Activated T-helper 1 cell treated with anti-CD3 and anti-CD28 coated beads, Interleukin-12 subunit alpha, Interleukin-12 subunit beta, Interleukin-2, Interleukin-4 antibody, amounts not matched to agents 30 ng/mL and 10 ng/mL and 1 ng/mL, durations not matched to agents 14 hours and 24 hours and 36 hours (primary cell): ENCODE measurements at places on chromosomes 5 and 9. TPM values are rescaled to one million over a fixed set of nuclear protein-coding genes. Genes with fewer than 3 reads are reported as not detected.

- H3K27me3 ChIP-seq = peaks cover 25% of the 10 kb centered on the region
- no peak overlapping the region for H3K27ac ChIP-seq
- H3K36me3 ChIP-seq = no peaks in the 10 kb centered on the region
- no peak for DNase-seq
Observed at GRCh38 chr5:137501226-137501625, 2.1 kb upstream of the SPOCK1 start.

DNA sequence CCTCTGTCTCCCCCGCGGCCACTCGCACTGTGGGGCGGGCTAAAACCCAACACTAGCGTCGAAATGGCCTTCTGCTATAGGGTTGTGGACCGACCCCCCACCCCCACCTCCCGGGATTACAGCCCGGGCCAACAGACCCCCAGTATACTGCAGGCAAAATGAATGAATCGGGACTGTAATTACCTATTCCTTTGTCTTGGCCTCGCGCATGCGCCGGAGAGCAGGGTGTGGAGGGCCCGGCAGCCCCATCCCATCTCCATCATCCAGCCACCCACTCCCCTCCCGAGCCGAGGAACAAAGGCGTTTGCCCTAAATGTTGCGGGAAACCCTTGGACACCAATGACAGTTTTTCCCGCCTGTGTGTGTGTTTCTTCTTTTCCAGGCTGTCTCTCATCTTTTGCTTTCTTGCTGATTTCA, 1.6 kb downstream of the BASP1 start:
- H3K4me1 ChIP-seq = peaks cover 8% of the 10 kb centered on the region
- no peak for DNase-seq
- no peak overlapping the region for H3K27ac ChIP-seq

DNA sequence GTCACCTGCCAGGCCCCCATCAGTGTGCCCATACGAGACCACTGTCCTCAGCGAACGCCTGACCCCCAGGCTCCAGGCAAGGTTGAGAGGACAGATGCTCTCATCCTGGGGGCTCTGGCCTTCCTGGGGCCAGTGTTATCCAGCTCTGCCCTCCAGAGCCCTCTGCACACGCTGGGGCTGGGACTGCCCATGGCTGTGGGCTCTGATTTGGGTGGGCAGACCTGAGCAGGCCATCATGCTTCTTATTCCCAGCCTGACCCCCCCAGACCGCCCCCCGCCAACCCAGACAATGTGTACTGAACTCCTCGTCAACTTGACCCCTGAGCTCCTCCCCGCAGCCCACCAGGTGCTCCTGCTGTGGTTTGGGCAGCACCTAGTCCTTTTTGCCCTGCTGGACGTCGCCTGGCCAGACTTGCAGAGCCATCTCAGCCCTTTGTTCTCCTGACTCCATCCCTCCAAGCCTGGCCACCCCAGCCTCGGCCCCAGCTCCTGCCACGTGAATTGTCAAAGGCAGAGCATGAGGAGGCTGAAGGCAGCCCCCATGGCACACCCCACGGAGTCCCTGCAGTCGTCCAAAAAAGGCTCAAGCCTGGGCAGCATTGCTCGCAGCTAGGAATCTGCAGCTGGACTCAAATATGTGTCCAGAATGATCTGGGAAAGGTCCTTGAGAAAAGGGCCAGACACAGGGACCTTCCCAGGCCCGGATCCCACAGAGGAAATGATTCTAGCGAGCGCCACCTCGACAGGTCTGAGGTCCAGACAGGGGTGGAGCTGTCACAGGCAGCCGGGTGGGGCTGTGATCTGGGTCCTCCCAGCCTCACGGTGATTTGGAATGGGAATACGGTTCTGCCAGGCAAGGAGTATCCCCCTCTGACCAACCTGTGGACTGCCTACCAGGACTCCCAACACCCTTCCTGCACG, 87.0 kb downstream of the ADAMTS2 start:
- H3K27me3 ChIP-seq = no peaks in the 10 kb centered on the region
- no peak overlapping the region for H3K4me3 ChIP-seq
- H3K4me1 ChIP-seq = no peaks in the 10 kb centered on the region
- H3K36me3 ChIP-seq = no peaks in the 10 kb centered on the region

GRCh38 chr9:128677794-128678193, 11.2 kb upstream of the SET start:
- no peak overlapping the region for H3K27ac ChIP-seq
- H3K4me3 ChIP-seq = no peak overlapping the region
- no peaks in the 10 kb centered on the region for H3K4me1 ChIP-seq
- peaks cover 4% of the 10 kb centered on the region for H3K36me3 ChIP-seq

DNA sequence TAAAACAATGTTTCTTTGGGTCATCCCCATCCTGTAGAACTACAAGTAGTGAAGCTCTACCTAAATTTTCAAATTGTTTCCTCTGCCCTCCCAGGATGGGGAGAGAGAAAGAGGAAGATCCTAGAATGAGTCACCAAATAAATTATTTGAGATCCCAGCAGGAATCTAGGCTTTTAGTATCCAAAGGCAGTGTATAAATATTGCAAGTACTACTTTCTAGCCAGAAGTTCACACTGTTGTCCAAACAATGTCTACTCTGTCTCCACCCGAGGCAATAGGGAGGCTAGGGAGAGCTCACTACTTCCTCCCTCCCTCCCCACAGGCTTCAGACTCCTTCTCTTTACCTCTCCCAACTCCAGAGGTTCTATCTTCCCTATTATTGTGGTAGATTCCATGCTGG, 362.8 kb downstream of the MRPS30 start:
- no peaks in the 10 kb centered on the region for H3K4me1 ChIP-seq
- no peak overlapping the region for H3K4me3 ChIP-seq
- H3K36me3 ChIP-seq = no peaks in the 10 kb centered on the region

GRCh38 chr5:56144211-56144610, 88.9 kb downstream of the ANKRD55 start:
- no peaks in the 10 kb centered on the region for H3K27me3 ChIP-seq
- no peak for DNase-seq
- H3K36me3 ChIP-seq = peaks cover 15% of the 10 kb centered on the region
- H3K27ac ChIP-seq = peak overlapping the region; percentile 73

DNA sequence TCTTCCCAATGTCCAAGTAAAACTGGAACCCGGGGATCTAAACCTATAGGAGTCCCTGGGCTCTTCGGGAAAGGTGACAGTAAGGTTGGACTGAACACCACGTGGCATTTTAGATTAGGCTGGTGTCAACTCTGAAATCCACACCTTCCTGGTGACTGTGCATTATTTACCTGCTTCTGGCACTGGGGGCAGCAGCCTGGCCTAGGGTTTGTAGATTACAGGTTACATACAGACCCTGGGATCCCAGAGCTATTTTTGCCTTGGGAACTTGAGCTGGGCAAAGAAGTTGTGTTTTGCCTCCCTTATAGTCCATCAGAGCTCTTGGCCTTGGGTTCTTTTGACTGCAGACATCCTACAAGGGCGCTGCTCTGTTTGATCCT, 173.2 kb downstream of the DAB2IP start:
- no peaks in the 10 kb centered on the region for H3K4me1 ChIP-seq
- no peak for DNase-seq
- no peak overlapping the region for H3K4me3 ChIP-seq
- no peaks in the 10 kb centered on the region for H3K36me3 ChIP-seq
- H3K27ac ChIP-seq = no peak overlapping the region

Gene EXOSC3
- 94.8 and 116 TPM in 2 replicates for total RNA-seq

Gene TPPP
- not detected in 2 replicates for total RNA-seq

Gene SLC1A1
- total RNA-seq = 0.05 TPM in 1 of 2 replicates, not detected in the other

- no peak for DNase-seq
- no peaks in the 10 kb centered on the region for H3K4me1 ChIP-seq
- H3K4me3 ChIP-seq = no peak overlapping the region
- H3K27ac ChIP-seq = no peak overlapping the region
- no peaks in the 10 kb centered on the region for H3K36me3 ChIP-seq
- no peaks in the 10 kb centered on the region for H3K27me3 ChIP-seq
Observed at GRCh38 chr9:119884438-119884837, 515.2 kb upstream of the BRINP1 start.

Gene IPO11
- 52.5 and 54.2 TPM in 2 replicates for total RNA-seq

Gene CYLC2
- total RNA-seq = not detected in 2 replicates

DNA sequence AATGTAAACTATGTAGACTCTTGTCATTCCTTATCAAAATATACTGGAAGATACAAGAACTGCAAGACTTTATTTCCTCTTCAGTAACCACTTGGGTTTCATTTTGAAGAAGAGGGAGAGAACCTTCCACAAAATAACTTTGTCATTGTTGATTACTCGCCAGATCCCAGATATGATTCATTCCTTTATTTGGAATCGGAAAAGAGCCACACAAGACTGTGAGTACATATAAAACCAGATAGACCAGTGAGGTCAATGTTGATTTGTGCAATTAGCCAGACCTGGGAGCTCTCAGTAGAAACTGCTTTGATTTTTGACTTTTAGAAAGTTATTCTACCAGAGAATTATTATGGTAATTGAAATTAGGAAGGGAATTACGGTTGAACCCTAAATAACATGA, 146.1 kb downstream of the TMEM167A start:
- H3K27me3 ChIP-seq = peaks cover 4% of the 10 kb centered on the region
- no peak for DNase-seq
- H3K4me1 ChIP-seq = no peaks in the 10 kb centered on the region
- no peak overlapping the region for H3K27ac ChIP-seq
- H3K4me3 ChIP-seq = no peak overlapping the region

- H3K27ac ChIP-seq = peak overlapping the region; percentile 23
- H3K4me1 ChIP-seq = peaks cover 39% of the 10 kb centered on the region
- DNase-seq = no peak
- no peaks in the 10 kb centered on the region for H3K27me3 ChIP-seq
Observed at GRCh38 chr5:80151890-80152289, 104.0 kb downstream of the SERINC5 start.

DNA sequence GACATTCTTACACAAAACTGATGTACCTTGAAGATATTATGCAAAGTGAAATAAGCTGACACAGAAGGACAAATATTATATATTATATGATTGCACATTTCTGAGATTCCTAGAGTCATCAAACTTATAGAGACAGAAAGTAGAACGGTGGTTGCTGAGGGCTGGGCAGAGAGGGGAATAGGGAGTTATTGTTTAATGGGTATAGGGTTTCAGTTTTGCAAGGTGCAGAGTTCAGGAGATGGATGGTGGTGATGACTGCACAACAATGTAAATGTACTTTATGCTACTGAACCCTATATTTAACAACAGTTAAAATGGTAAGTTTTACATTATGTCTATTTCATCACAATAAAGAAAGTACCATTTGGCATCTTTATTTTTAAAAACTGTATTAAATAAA, 315.8 kb upstream of the POU5F2 start:
- no peak overlapping the region for H3K27ac ChIP-seq
- no peak for DNase-seq
- H3K4me1 ChIP-seq = peaks cover 5% of the 10 kb centered on the region

DNA sequence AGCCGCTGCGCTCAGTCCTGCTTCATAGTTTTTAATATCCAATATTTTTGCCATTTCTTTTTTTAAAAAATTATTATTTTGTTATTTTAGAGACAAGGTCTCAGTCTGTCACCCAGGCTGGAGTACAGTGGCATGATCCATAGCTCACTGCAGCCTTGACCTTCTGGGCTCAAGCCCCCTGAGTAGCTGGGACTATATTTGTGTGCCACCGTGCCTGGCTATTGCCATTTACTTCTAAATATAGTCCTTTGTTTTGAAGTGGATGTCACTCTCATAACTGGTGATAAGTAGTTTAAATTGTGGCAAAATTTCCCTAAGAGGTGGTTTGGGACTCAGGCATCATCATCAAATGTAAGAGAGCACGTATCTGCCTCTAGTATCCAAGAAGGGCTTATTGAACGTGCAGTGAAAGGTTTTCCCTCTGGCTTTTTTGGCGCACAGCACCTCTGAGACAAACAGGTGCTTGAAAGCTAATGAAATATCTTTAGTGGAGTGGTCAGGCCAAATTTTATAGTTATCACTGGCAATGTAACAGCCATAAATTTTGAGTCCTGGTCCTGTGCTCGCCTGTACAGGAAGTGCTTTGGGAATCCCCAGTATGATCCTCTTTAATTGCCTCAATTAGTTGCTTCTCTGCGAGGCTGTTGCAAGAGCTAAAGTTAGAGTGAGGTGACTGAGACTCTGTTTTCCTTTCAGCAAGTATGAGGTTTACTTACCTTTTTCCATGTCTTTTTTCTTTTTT, 14.8 kb downstream of the STXBP1 start:
- DNase-seq = no peak
- H3K27ac ChIP-seq = no peak overlapping the region
- no peak overlapping the region for H3K4me3 ChIP-seq
- H3K27me3 ChIP-seq = peaks cover 7% of the 10 kb centered on the region
- peaks cover 13% of the 10 kb centered on the region for H3K4me1 ChIP-seq
- no peaks in the 10 kb centered on the region for H3K36me3 ChIP-seq

Gene ISL1
- total RNA-seq = not detected in 2 replicates

Gene SPINK13
- not detected in 2 replicates for total RNA-seq

Gene PCDHB10
- not detected in 2 replicates for total RNA-seq

Gene TAF1L
- total RNA-seq = 0.03 TPM in 1 of 2 replicates, not detected in the other

GRCh38 chr5:75471193-75471592, 40.2 kb downstream of the CERT1 start:
- no peak overlapping the region for H3K4me3 ChIP-seq
- no peak for DNase-seq
- H3K27me3 ChIP-seq = no peaks in the 10 kb centered on the region
- H3K4me1 ChIP-seq = peaks cover 8% of the 10 kb centered on the region
- peaks cover 24% of the 10 kb centered on the region for H3K36me3 ChIP-seq
